Right ventricle myocardium inferior (tissue), 1 donor: ENCODE measurements at places on chromosomes 16 and 17. TPM values are rescaled to one million over a fixed set of nuclear protein-coding genes. Genes with fewer than 3 reads are reported as not detected.

- DNase-seq = no peak
Measured at GRCh38 chr16:12575288-12575687, 228.4 kb downstream of the CPPED1 start.

GRCh38 chr16:86884390-86884650, 306.0 kb downstream of the FOXL1 start:
- DNase-seq = no peak

GRCh38 chr16:74071996-74072535, 224.5 kb upstream of the PSMD7 start:
- DNase-seq = no peak

Gene CCL17
- total RNA-seq = not detected

- DNase-seq = no peak
Measured at GRCh38 chr16:80557037-80557436, 16.2 kb downstream of the DYNLRB2 start.

Gene RRAD
- 84.3 TPM for total RNA-seq

GRCh38 chr16:28162326-28162877, 49.4 kb downstream of the XPO6 start:
- no peak for DNase-seq

DNA sequence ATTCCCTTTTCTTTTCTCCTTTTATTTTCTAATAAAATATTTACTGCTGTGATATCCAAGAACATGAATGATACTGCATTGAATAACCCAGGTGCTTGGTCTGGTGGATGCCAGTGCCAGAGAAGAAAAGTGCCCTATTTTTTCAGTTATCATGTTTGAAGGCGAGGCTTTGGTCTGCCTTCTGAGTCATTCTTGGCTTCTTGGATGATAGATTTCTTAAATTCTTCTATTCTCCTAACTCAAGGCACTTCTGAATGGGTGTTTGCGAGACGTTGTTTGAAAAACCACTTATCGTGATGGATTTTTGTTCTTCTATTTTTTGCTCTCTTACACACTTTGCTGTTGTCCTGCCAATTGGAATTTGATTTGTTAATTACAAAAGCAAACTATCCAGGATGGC, 66.7 kb downstream of the FTO start:
- no peak for DNase-seq

DNA sequence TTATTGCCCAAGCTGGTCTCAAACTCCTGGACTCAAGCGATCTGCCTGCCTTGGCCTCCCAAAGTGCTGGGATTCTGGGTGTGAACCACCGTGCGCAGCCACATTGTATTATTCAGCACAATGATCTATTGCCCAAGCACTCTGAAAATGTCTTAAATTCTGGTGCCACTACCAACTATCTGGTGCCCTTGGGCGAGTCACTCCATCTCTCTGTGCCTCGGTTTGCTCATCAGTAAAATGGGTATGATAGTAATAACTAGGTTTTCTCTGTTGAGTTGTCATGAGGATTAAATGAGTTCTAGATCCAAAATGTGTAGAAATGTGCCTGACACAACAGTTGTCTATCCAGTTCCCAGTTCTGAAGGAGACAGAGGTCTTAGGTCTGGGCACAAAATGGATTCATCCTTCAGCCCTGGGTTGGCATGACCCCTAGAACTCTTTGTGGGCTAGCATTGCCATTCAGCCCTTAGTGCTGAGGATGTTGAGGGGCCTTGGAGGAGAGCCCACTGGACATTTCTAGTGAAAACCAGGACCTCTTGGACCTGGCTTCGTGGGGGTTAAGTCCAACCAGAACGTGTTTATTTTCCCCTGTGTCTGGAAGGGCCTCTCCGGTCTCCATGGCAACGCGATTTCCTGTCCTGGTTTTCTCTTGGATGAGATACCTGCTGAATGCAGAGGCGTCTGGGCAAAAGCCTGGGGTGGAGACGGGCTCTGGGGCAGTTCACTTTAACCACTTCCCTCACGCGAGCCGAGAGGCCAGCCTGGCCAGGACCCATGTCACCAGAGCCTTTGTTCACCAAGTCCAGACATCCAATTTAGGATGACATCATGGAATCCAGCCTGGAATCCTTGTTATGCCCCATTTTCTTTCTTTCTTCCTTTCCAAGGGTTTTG, 43.7 kb upstream of the TNRC6A start:
- peak; percentile 76 for DNase-seq

- DNase-seq = no peak
Measured at GRCh38 chr17:151886-152859, 14.8 kb downstream of the SCGB1C2 start.
